ENCODE measurements at places on chromosomes 6 and 20.

- DNase-seq = no peak
These were observed 2.6 kb downstream of the MPIG6B start for GRCh38 chr6:31725502-31726350.

DNA sequence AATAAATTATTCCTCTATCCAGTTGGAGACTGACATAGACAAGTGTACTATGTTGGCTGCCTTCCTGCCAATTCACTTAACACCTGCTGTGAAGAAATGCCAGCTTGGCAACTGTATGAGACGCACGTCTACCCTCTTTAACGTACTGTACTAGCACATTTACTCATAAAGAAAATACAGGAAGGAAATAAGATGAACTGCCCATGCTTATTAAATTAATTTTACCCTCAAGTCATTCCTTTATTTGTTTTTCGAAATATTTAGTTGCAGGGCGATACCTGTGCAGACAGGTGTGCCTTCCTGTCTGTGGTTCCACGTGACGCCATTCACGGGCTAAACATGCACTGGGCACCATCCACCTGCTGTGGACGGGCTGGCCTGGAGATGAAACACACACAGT, 52.0 kb downstream of the PSMG4 start:
- DNase-seq = no peak

GRCh38 chr6:2558861-2559801, 191.6 kb downstream of the MYLK4 start:
- DNase-seq = no peak

- DNase-seq = no peak
These were observed 38.0 kb downstream of the SESN1 start for GRCh38 chr6:109056661-109057060.

DNA sequence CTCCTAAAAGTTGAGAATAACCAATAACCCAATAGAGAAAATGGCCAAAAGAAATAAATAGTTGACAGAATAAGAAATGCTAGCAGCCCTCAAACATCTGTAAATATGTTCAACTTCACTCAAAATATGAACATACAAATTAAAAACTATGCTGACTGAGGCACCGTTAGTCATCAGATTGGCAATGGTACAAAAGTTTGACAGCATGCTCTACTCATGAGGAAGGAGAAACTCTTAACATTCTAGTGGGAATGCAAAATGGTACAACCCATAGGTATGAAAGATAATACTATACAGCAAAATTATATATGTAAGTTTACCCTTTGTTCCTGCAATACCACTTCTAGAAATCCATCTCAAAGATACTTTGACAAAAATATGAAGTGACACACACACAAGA, 1.6 kb upstream of the ZSCAN12 start:
- DNase-seq = no peak

DNA sequence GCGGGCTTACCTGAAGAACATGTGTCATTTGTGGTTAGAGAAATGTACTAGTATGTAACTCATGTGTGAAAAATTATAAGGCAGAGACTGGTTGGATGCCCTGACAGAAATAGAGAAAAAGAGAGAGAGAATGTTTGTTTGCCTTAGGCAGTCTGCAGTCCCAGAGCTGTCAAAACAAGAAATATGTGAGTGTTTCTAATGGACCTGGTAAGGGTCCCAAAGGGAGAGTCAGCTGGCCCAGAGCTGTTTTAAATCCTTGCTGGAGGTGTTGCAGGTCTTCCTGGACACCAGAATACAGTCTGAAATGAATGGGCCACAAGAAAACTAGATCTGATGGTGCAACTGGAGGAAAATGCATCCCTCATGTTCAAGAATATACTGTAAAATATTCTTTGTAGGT, 158.3 kb upstream of the OGFRL1 start:
- DNase-seq = no peak

DNA sequence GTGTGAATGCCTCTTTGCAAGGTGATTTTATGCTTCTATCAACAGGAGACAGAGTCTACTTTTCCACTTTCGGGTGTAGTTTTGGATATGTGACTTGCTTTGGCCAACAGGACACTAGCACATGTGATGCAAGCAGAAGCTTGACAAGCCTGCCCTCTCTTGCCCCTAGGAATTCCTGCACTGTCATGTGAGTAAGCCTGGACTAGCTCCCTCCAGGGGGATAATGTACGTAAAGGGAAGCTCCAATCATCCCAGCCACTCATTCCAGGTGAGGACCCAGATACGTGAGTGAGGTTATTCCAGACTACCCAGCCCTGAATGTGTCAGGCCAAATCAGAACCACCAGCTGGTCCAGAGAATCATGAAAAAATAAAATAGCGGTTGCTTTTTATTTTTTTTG, 33.3 kb downstream of the BEND3 start:
- no peak for DNase-seq

GRCh38 chr20:50487397-50487796, 22.8 kb upstream of the PTPN1 start:
- no peak for DNase-seq
